ENCODE measurements at places on chromosomes 1 and 21.

- DNase-seq, result no peak
Observed at GRCh38 chr1:246828818-246829217, 102.9 kb downstream of the AHCTF1 start.

DNA sequence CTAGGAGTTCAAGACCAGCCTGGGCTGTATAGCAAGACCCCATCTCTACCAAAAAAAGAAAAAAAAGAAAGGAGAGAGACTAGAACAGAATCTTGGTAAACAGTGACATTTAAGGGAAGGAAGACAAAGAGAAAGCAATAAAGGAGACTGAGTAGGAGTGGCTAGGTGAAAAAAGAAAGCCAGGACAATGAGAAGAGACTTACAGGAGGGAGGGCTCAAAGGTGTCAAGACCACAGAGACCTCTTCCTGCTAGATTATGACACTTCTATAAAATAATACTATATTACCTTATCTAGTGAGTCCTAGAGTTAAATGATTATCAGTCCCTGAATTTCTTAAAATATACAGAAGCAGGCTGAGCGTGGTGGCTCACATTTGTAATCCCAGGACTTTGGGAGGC lies 10.1 kb upstream of the EPRS1 start:
- DNase-seq, result no peak

DNA sequence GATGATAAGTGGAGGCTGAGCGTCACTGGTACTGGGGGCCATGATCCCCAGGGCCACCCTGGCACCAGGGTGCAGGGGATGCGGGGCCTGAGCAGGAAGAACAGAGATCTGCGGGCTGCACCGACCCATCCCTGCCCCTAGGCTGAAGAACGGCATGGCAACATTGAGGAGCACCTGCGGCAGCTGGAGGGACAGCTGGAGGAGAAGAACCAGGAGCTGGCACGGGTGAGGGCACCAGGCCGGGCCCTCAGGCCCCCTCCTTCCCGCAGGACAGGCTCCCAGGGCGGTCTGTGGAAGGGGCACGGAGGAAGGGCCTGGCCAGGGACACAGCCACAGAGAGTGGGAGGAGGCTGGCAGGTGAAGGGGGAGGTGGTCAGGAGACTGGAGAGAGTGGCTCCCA lies 21.8 kb downstream of the PPFIA4 start:
- no peak for DNase-seq

DNA sequence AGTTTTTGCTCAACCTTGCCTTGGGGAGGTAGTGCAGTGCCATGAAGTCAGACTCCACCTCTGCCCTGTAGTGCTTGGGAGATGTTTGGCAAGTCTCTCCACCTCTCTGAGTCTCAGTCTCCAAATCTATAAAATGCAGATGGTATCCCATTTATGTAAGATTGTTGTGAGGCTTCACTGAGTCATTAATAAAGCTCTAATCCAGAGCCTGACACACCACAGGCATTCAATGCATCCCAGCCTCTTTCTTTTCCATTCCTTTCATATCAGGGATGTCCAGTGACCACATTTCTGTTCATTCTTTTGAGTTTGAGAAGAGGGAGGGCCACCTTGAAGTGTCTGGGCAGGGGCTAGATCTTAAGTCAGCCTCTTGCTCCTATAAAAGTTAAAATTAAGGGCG lies 37.6 kb upstream of the LMO4 start:
- DNase-seq, result no peak

- no peak for DNase-seq
Observed at GRCh38 chr1:91349524-91349923, 55.1 kb downstream of the HFM1 start.

GRCh38 chr1:219412772-219413171 lies 200.1 kb downstream of the ZC3H11B start:
- no peak for DNase-seq

- no peak for DNase-seq
Observed at GRCh38 chr1:26771643-26772321, 16.0 kb upstream of the PIGV start.

- DNase-seq, result no peak
Observed at GRCh38 chr1:170776252-170776651, 112.3 kb downstream of the PRRX1 start.

Measured in activated CD8-positive, alpha-beta memory T cell treated with anti-CD3 and anti-CD28 coated beads, Interleukin-2, amount 50 U/mL, for 4 hours (primary cell).